ELR (cell line): ENCODE measurements at places on chromosomes 12 and 14.
A peak's percentile ranks its signal among the peaks of the same experiment; 100 is the strongest.

GRCh38 chr12:13116259-13116658, 12.8 kb upstream of the GSG1 start:
- DNase-seq, result no peak

GRCh38 chr12:72241552-72241951, 30.6 kb upstream of the TRHDE start:
- DNase-seq, result no peak

GRCh38 chr12:77941401-77941800, 110.7 kb downstream of the NAV3 start:
- no peak for DNase-seq

DNA sequence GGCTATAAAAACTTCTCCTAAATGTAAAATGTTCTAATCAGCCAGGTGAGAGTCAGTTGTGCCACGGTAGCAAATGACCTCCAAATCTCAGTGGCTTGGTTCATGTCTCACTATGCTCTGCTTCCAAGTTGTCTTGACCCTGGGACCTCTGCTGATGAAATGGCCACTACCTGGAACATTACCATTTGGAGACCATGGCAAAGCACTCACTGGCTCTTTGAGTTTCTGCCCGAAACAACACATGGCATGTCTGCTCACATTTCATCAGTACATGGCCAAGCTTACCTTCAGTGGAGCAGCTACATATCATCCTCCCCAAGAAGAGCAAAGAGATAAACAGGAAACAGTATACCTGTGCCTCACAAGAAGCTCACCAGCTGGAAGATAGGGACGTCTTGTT, 40.2 kb downstream of the PLEKHG7 start:
- no peak for DNase-seq

DNA sequence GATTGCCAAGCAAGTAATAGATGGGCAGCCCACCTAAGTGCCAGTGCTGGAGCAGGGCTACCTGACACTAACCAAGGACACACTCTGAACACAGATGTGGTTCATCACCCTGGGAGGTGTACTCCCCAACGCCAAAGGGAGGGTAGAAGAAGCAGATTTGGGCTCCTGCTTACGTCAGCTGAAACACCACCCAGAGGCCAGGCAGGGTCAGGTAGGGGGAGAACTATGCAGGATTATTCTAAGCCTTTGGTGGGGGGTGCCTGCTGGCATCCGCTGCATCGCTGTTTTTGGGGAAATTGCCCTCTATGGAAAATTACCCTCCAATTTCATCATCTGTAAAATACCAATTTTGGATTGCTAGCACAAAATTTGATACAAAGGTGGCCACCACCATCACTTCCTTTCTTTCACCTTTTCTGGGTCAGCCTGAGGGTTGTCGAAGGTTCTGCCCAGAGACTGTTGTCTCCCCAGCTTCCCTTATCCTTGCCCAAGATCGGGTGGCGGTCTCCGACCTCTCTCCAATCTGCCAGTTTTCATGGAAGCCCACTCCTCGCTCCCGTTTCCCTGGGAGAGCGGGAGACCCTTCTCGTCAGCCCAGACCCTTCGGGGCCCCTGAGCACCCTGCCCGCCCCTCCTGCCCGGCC, 535 bp downstream of the BIN2 start:
- DNase-seq, result no peak

DNA sequence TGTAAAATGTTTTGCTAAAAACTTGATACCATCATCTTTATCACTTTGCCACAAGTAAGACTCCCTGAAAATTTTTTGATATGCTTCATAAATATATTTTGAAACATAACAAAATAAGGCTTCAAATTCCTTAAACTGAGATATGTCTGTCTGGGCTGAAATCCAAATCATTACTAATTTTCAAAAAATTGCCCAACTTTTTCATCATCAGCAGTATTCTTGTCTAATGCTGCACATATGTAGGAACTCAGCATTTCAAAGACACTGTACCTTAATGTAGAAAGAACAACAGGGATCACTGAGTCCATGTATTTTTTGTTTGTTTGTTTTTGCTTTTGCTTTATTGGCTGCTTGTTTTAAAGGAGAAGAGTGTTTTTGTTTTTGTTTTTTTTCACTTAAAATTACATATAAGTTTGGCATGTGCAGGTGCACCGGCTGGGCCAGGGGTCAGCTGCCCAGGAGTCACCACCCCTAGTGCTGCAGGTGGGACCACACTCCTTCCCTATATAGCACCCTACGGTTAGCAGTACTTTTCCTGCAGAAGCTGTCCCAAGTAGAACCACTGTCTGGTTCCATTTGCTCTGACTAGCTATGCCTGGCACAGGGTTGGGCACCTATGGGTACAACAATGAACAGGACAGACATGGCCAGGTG, 231.2 kb downstream of the PIK3C2G start:
- DNase-seq, result peak; percentile 31

DNA sequence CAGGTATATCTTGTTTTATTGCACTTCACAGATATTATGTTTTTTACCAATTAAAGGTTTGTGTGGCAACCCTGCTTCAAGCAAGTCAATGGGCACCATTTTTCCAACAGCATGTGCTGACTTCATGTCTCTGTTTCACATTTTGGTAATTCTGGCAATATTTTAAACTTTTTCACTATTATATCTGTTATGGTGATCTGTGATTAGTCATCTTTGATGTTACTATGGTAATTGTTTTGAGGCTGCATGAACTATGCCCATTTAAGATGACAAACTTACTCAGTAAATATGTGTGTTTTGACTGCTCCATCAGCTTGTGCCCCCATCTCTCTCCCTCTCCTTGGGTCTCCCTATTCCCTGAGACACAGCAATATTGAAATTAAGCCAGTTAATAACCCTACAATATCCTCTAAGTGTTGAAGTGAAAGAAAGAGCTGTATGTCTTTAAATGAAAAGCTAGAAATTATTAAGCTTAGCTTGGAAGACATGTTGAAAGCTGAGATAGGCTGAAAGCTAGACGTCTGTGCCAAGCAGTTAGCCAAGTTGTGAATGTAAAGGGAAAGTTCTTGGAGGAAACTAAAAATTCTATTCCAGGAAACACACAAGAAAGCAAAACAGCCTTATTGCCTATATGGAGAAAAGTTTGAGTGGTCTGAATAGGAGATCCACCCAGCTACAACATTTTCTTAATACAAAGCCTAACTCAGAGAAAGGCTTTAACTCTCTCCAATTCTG, 365.1 kb downstream of the ATP23 start:
- DNase-seq, result peak; percentile 44

- DNase-seq, result peak; percentile 35
Observed at GRCh38 chr12:45183246-45183645, 32.6 kb upstream of the ANO6 start.

DNA sequence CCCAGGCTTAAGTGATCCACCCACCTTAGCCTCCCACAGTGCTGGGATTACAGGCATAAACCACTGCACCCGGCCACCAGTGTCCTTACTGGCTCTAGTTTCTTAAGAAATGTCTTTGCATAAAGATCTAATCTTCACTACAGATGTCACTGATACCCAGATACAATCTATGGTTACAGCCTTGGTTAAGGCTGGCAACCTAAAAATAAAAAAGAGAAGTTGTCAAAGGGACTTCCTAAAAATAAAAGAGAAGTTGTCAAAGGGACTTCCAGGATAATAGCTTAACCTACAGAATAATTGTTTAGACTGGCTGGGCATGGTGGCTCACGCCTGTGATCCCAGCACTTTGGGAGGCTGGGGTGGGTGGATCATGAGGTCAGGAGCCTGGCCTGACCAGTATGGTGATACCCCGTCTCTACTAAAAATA, 27.6 kb downstream of the ETFBKMT start:
- DNase-seq, result no peak

GRCh38 chr12:13227191-13227590, 30.7 kb downstream of the EMP1 start:
- no peak for DNase-seq

DNA sequence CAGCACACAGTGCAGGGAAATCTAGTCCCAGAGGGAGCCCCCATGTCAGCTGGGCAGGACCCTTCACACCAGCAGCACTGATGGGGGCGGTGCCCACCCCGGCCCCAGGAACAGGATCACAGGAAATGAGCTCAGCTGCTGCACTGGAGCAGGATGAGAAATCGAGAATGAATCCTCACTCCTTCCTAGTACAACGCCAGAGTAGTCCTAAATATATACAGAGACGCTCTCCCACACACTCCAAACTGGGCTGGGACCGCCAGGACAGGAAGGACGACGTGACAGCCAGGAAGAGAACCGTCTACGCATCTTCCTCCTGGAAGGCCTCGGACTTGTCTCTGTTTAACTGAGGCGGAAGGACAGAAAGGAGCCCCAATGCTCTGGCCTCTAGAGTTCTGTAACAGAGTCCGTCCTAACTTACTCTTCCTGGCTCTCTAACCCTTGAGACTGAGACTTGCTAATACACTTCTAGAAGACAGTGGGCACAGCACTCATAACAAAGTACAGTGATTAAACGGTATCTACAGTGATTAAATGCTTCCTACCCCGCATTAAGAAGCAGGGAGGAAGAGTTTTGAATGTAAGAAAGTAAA, 33.4 kb downstream of the CDC42BPB start:
- peak; percentile 96 for DNase-seq

DNA sequence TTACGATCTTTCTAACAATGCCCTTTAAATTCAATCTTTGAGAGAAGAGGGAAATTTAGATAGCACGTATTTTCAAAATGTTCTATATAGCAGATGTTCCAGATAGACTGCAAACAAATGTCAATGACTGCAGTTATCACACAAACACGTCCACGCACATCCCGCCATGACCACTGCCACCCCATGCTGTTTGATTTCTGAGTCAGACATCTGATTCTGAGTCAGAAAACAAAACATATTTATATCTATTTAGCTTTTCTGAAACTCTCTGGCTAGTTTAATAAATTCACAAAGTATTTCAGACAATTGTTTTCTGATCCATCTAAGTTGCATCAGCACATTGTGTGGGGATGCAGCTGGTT, 105.9 kb upstream of the BCAT1 start:
- peak; percentile 49 for DNase-seq

GRCh38 chr12:41264281-41264680, 76.2 kb downstream of the PDZRN4 start:
- peak; percentile 2 for DNase-seq

DNA sequence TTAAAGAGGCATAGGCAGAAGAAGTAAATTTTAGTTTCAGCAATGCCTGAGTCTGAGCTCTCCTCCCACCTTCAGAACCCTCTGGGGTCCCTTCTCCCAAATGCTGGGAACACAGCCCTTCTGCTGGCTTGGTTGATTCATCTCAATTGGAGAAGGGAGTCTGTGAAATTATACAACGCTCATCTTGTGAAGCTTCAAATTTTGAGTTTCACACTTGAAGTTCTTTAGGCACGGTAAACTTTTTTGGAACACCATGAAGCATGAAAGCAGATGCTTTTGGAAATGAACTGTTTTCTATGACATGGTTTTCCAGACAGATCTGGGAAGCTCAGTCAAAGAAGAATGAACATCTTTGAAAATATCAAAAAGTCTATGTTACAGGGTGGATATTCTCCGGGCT, 69.9 kb downstream of the TBK1 start:
- DNase-seq, result no peak

DNA sequence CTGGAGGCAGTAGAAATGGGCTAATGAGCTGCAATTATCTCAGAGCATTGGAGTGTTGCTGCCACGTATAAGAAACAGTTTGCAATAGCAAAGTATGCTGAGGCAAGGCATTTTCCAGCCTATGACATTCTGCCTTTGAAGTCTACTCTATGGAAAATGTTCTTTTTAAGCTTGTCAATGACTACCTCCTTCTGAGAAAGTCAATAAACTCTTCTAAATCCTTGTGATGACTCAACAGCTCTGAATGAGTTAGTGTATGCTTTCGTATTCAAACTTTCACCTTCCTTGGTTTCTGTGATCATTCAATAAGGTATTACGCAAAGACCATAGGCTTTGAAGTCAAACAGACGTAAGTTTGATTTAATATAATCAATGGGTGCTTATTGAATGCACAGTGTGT, 111.2 kb downstream of the CAPZA3 start:
- DNase-seq, result peak; percentile 56
